ENCODE measurements at places on chromosomes 4 and X.

DNA sequence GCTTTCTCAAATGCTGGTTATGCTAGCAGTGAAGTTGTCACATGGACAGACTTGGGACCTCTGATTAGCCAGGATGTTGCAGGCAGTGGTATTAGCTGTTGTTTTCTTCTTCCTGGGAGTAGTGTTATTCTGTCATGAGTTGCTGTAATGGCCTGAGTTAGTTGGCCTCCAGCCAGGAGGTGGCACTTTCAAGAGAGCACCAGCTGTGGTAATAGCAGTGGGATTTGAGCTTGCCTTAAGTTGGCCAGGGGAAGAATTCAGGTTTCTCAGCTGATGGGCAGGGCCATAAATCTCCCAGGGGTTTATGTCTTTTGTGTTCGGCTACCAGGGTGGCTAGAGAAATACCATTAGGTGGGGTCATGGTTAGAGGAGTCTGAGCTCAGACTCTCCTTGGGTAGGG is 132.6 kb downstream of the GLUD2 start:
- no peak for DNase-seq

GRCh38 chr4:142271832-142272231 is 574.3 kb downstream of the INPP4B start:
- no peak for DNase-seq

GRCh38 chr4:40199999-40200874 is 3.4 kb downstream of the RHOH start:
- DNase-seq = peak; percentile 63

GRCh38 chr4:180810581-180810980 is 1432.6 kb upstream of the TENM3 start:
- no peak for DNase-seq

DNA sequence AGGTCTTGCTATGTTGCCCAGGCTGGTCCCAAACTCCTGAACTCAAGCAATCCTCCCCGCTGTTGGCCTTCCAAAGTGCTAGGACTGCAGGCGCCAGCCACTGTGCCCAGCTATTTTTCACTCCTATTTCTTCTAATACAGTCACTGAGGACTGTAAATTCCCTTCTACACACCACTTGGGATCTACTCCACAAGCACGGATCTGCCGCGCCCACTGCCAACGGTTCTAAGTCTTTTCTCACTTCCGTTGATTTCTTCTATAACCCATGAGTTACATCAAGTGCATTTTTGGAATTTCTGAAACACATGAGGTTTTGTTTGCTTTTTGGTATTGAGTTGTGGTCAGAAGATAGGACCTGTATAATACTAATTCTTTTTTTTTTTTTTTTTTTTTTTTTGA is 48.6 kb downstream of the FAM53A start:
- no peak for DNase-seq

DNA sequence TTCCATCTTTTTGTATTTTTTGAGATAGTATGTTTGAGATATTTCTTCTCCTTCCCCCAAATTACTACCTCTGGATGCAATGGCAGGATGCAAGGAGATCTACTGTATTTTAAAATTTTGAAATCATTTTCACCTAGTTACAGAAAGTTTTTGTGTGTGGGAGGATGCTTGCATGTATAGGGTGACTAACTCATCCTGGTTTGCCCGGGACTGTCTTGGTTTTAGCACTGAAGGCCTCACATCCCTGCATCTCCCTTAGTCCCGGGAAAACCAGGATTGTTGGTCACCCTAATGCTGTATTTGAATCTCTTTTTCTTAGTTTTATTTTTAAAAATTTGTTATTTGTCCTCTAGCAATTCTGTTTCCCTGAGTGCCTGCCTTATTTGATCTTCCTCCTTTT is 12.1 kb downstream of the SUPT20HL2 start:
- no peak for DNase-seq

GRCh38 chr4:182280436-182281111 is 37.4 kb downstream of the TENM3 start:
- DNase-seq = no peak

GRCh38 chrX:153635388-153635787 is 11.6 kb upstream of the DUSP9 start:
- DNase-seq = no peak

- no peak for DNase-seq
These were observed 27.8 kb upstream of the PSAPL1 start for GRCh38 chr4:7462509-7462971.

- DNase-seq = peak; percentile 94
These were observed 568 bp downstream of the HTT start for GRCh38 chr4:3074846-3075651.

Measured in inflammatory macrophage treated with lipopolysaccharide for 1 hour (primary cell).